CD4-positive, alpha-beta memory T cell (primary cell): ENCODE measurements at places on chromosomes 1 and 21.

DNA sequence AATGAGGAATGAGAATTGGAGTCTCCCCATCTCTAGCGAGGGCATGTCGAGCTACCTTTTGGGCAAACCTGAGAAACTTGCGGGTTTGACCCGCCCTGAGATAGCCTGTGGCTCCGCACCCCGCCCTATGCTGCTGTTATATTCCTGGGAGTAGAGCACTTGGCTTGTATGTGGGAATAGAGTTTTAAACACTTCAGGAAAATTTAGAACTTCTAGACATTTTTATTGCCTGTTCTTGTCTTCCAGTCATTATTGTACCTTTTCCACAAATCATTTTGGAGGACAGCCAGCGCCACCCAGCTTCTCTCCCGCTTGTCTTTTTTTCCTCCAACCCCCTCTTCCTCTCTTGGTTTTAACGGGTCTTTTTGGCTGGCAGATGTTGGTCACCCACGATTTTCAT is 738 bp downstream of the GNPAT start:
- DNase-seq: no peak

DNA sequence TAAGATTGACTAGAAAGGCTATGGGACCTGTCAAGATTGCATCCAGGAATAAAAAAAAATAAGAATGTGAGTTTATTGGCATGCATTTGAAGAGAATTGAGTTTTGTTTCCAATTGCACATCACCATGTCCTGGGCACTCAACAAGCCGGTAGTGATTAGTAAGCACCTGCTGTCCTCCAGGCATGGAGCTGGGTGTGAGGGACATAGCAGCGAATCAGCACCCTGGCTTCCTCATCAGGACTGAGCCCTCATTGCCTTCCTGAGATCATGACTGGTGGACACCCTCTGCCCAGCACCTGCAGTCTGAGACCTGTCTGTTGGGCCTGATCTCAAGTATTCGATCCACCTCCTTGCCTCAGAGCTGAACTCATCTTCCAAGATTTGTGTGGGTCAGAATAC is 26.8 kb downstream of the S100A6 start:
- no peak for DNase-seq

DNA sequence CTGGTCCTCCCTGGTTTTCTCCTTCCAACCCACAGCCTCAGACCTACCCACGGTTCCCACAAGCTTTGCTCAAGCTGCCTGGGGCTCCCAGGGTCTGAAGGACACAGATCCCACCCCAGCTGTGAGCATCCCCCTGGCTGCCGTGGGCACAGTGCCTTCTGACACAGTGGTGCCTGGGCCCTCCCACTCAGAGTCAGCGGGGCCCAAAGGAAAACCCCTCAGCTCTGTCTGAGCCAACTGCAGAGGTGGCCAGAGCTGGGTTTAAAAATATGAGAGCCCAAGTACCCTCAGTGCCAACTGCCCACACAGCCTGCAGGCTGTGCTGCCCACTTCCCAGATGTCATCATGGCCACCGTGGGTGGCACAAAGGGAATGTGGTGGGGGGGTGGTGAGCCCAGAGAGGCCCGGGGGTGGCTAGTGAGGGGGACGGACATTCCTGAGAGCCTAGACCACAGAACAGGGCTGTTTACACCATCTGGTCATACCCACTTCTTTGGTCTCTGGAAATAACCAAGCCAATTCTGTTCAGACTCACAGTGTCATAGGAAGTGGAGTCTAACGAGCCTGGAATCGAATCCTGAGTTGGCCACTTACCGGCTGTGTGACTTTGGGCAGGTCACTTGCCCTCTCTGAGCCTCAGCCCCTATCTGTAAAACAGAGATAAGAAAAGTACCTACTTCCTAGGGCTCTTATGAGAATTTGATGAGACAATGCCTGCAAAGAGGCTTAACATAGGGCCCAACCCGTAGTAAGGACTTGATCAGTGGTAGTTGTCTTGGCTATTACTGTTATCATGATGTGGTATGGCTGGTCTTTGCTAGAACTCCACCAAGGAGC is 85.5 kb downstream of the CAMK2N1 start:
- no peak for DNase-seq

DNA sequence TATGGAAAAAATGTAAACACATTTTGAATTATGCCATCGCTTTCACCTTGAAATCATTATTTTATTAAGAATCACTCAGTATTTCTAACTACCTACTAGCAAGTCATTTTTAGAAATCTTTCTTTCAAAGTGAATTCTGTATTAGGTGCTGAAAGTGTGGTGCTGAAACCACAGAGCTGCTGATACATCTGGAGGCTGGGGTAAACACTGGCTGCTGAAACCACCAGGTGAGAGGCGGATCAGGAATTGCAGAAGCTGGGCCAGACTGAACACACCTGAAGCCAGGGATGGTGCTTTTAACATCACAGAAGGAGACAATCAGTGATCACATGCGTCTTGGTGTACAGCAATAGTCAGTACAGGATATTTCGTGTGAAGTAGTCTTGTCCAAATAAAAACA is 42.2 kb upstream of the KCNE1 start:
- DNase-seq: no peak

DNA sequence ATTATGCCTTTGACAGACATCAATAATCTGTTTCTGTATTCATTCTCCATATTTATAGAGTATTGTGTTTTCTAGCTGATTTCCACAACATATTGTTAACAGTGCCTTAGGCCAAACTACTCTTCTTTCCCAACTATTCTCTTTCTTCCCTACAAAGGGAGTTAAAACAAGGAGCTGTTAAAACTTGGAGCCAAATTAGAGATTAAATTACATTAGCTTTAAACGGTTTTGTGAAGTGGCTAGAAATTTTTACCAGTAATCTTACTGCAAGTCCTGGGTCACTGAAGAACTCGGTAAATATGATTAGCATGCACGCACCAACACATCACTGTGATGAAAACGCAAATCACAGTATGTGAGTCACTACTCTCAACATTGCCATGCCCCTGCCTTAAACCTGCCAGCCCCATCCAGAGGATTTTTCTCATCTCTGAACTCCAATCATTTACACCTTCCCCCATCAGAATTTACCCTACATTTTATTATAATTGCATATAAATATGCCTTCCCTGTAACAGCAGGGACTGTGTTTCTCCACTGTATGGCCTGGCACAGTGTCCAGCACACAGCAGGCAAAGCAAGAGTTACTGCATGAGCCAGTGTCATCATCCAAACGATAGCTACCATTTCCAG is 1.5 kb upstream of the PRDX6 start:
- no peak for DNase-seq

DNA sequence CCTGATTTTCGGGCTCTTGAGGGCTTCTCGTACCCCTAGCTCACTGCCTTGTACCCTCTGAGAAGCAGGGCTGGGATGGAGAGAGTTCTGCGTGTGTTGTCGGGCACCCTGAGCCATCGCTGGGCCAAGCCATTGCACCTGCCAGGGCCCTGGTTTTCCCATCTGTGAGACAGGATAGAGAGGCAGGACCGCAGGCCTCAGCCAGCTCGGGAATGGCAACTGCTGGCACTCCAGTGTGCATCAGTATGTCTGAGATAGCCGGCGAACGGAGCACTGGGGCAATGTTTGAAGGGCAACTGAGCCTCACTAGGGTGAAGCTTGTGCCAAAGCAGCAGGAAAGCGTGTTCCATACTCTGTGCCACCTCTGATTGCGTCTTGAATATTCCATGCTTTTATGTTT is 66.9 kb downstream of the TENT5C start:
- no peak for DNase-seq

- peak; percentile 50 for DNase-seq
Measured at GRCh38 chr1:209823143-209824041, 4.4 kb upstream of the UTP25 start.

GRCh38 chr1:171429137-171429536 is 56.2 kb upstream of the PRRC2C start:
- no peak for DNase-seq

DNA sequence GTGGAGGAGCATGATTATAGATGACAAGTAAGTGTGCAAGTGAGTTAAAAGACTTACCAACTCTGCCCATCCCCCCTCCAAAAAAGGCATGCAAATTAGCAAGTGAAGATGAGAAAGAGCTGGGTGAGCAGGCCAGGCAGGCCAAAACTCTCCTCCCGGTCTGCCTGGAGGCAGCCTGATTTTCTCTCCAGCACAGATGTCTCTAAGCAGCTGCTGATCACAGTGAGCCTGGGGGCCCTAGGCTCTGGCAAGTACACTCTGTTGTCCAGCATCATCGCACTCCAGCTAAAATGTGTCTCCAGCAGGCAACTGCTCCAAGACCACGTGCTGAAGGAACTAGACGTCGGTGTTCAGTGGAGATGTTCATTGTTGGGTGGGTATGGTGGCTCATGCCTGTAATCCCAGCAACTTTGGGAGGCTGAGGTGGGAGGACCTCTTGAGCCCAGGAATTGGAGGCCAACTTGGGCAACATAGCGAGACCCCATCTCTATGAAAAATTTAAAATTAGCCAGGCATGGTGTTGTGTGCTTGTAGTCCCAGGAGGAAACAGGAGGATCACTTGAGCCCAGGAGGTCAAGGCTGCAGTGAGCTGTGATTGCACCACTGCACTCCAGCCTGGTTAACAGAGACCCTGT is 56.7 kb upstream of the PUM1 start:
- DNase-seq: no peak
